ENCODE measurements at places on chromosomes 12 and 14.

- DNase-seq: no peak
Observed at GRCh38 chr14:74571901-74572725, 39.9 kb downstream of the LTBP2 start.

DNA sequence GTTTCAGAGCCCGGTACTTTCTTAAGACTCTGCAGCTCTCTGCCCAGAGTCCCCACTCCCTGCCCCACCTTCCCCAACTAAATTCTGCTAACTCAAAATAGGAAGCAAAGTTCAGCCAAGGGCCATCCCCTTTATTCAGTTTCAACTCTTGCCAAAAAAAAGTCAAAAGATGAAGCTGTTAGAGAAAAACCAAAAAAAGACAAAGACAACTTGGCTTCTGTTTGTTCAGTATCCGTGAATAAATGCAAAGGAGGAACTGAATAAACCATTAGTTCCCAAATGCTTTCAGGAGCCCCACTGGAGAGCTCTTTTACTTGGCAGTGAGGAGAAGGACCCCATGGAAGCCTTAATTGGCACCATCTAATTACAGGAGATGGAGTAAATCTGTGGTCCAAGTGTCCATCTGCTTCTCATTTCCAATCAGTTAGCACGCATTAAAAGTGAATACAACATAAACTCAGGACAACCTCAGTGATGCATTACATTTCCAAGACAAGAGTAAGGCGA lies 155.4 kb upstream of the GZMB start:
- DNase-seq: no peak

DNA sequence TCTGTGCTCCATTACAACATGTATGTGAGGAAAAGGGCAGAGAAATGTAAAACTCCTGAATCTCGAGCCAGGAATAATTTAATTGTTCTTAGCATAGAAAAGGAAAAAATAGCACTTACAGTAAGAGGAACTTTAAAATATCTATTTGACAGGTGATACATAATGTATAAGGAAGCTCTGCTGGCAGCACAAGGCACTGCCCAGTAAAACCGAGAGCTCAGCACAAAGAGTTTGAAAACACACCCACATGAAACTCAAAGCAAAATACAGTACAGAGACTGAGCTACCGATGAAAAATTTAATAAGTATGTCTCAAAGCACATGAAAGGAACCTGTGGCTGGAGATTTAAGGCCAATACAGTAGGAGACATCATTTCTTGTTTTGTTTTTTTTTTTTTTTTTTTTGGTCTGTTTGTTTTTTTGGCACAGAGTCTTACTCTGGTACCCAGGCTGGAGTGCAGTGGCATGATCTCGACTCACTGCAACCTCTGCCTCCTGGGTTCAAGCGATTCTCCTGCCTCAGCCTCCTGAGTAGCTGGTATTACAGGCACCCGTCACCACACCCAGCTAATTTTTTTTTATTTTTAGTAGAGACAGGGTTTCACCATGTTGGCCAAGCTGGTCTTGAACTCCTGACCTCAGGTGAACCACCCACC lies 19.2 kb downstream of the CLIP1 start:
- no peak for DNase-seq

GRCh38 chr12:116592731-116593130 lies 33.5 kb downstream of the MAP1LC3B2 start:
- no peak for DNase-seq

DNA sequence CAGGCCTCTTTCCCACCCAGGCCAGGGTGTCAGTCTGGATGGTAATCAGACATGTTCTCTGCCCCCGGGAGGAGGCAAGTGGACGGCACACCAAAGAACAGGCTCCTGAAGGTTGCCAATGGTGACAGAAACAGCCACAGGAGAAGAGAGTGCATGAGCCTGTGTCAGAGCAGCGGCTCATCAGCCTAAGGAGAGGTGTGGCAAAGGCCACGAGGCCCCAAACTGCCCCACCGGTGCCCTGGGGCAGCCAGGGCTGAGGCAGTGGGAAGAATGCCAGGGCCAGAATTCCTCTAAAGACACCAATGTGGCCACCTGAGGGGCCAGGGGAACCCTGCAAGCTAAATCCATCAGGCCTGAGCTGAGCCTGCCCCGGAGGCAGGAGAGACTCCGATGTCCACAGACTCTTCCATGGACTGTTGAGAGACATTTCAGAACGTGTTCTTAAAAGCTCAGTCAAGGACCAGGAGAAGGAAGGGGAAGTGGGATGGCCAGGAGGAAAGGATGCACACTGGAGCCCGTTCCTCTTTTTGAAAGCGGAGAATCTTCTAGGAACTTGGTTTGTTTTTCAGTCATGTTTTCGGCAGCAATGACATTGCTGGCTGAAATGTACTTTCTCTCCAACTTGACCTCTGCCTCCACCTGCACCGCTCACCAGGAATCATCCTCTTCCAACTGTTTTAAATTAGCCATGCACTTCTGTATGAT lies 176.3 kb upstream of the FKBP4 start:
- DNase-seq: no peak
